ENCODE measurements at places on chromosomes 3 and 15.

GRCh38 chr3:70880421-70880820 is 568.0 kb upstream of the MDFIC2 start:
- DNase-seq = no peak

- no peak for DNase-seq
Measured at GRCh38 chr3:187967993-187968392, 186.0 kb upstream of the LPP start.

- DNase-seq = no peak
Measured at GRCh38 chr3:35670408-35670965, 31.2 kb downstream of the ARPP21 start.

GRCh38 chr3:30302027-30302426 is 304.4 kb upstream of the TGFBR2 start:
- no peak for DNase-seq

DNA sequence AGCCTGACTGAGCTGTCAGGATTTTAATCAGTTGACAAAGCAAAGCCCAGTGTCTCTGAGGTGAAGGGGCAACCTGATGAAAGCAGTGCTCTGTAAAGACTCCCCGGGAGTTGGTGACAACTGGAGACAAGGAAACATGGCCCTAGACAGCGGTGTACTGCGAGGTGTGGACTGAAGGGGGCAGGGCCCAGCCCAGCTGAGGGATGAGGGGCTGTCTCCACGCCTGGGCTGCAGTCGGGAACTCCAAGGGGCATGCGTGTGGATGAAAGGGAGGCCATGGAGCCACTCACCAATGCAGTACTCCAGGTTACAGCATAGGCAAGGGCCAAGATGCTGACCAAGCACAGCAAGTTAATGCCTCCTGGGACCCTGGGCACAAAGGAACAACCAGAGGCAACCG is 45.1 kb downstream of the SCAP start:
- DNase-seq = no peak
